Uterus (tissue), 4 donors: ENCODE measurements at places on chromosomes 16 and 17. TPM values are rescaled to one million over a fixed set of nuclear protein-coding genes. Genes with fewer than 3 reads are reported as not detected.

- no peak overlapping the region for H3K27ac ChIP-seq
- no peak overlapping the region for H3K4me3 ChIP-seq
- no peaks in the 10 kb centered on the region for H3K4me1 ChIP-seq
- no peaks in the 10 kb centered on the region for H3K27me3 ChIP-seq
- DNase-seq, result no peak
Measured at GRCh38 chr16:89349947-89350633, 132.6 kb downstream of the ZNF778 start.

Gene PPP1R1B
- 0.59 TPM for total RNA-seq

Gene RCVRN
- not detected for total RNA-seq

Gene IL17C
- not detected for total RNA-seq

Gene TBC1D3I
- total RNA-seq, result not detected
